Naive thymus-derived CD4-positive, alpha-beta T cell (primary cell): ENCODE measurements at places on chromosomes 7 and 10. TPM values are rescaled to one million over a fixed set of nuclear protein-coding genes. Genes with fewer than 3 reads are reported as not detected.

The HABP2 gene
- total RNA-seq: not detected

The NRG3 gene
- not detected for total RNA-seq

The FGFBP3 gene
- 1.5 and 1.9 TPM in 2 replicates for total RNA-seq

The ZNF117 gene
- total RNA-seq: 4.0 TPM

The DRGX gene
- total RNA-seq: not detected

The IL2RA gene
- total RNA-seq: 3.3 TPM

The EVX1 gene
- not detected for total RNA-seq

The NXPH1 gene
- not detected in 2 replicates for total RNA-seq

The ATOH7 gene
- not detected for total RNA-seq

The TUBAL3 gene
- not detected for total RNA-seq

The AKR1C4 gene
- total RNA-seq: not detected in 2 replicates

The HOXA10 gene
- not detected in 2 replicates for total RNA-seq

The OPN1SW gene
- total RNA-seq: not detected

The LDB3 gene
- total RNA-seq: 0.32 TPM

The ELN gene
- total RNA-seq: 0.66 TPM

The ZNF746 gene
- total RNA-seq: 32.0 TPM

The KCNH2 gene
- total RNA-seq: 4.9 TPM

The SOSTDC1 gene
- total RNA-seq: not detected

The TRPV5 gene
- total RNA-seq: not detected

The ZNF248 gene
- total RNA-seq: 6.4 TPM

The CNNM2 gene
- total RNA-seq: 7.4 and 9.7 TPM in 2 replicates
